Fibroblast of gingiva (primary cell): ENCODE measurements at places on chromosomes 3 and 15.
A peak's percentile ranks its signal among the peaks of the same experiment; 100 is the strongest.

- DNase-seq, result peak; percentile 98
Measured at GRCh38 chr3:45054196-45054857, 28.2 kb downstream of the CLEC3B start.

GRCh38 chr3:160883373-160883772 is 127.3 kb downstream of the PPM1L start:
- DNase-seq, result no peak

- DNase-seq, result no peak
Measured at GRCh38 chr15:100758555-100758954, 121.1 kb upstream of the ALDH1A3 start.

DNA sequence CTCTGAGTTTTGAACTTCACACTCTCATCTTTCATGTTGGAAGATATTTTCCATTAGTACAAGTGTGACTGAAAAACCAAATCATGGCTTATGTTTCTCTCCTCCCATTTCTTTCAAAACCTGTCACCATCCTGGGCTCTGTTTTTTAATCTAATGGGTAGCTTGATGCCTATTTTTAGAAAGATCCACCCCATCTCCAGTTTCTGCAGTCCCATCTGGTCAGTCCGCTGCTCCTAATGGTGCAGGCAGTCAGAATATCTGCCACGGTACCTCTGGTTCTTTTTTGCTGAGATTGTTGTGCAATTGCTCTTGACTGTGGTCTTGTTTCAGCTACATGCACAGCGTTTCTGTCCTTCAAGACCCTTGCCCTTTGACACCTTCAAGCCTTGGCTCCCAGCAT is 240.9 kb upstream of the CADM2 start:
- DNase-seq, result no peak

DNA sequence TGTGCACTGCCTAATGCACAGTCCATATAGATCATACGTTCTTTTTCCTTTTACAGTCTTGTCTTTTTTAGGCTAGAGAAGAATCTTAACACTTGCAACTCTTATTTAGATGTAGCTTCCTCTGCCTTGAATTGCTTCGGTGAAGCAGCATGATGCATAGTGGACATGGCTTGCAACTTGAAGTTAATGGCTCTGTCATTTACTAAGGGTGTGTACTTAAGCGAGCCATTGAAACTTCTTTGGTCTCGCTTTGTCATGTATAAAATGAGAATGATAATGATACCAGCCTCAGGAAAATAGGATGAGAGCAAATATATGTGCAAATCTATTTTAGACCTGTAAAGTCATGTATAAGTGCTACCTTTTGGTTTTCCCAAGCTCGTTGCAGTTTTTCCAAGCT is 147.4 kb downstream of the GHSR start:
- DNase-seq, result no peak
